ENCODE measurements at places on chromosomes 7 and 10.

- no peak for DNase-seq
Observed at GRCh38 chr7:139893999-139894398, 64.9 kb downstream of the TBXAS1 start.

DNA sequence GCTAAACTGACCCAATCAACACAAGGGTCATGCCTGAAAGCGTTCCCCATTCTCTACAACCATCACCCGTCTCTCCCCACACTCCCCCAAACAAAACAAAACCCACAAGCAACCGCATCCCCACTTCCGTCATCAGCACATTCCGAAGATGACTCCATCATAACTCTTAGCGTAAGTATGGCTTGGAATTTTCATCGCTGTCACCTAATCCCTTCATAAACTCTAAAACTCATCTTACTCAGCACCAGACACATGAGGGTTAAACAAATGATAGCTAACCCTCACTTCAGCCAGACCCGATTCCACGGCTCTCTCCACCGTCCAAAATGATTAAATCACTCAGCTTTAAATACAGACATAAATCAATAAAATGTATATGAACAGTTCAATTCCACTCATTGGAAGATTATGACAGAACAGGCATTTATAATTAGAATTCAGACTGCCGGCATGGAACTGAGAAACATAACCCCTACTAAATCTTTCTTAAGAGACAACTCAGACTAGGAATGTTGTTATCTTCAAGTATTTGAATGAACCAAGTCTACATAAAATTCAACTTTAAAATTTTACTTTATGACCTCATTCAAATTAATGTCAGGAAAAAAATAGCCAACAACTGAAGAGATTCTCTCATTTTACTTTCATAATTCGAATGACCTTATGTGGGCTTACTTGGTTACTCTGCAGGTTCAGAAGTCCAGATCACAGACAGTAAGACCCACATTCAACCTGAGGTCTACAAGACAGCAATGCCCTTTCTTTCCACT lies 215.9 kb downstream of the PARD3 start:
- no peak for DNase-seq

DNA sequence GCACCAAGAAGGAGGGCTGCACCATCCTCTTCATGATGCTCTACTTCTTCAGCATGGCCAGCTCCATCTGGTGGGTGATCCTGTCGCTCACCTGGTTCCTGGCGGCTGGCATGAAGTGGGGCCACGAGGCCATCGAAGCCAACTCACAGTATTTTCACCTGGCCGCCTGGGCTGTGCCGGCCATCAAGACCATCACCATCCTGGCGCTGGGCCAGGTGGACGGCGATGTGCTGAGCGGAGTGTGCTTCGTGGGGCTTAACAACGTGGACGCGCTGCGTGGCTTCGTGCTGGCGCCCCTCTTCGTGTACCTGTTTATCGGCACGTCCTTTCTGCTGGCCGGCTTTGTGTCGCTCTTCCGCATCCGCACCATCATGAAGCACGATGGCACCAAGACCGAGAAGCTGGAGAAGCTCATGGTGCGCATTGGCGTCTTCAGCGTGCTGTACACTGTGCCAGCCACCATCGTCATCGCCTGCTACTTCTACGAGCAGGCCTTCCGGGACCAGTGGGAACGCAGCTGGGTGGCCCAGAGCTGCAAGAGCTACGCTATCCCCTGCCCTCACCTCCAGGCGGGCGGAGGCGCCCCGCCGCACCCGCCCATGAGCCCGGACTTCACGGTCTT lies 1.9 kb downstream of the FZD1 start:
- no peak for DNase-seq

DNA sequence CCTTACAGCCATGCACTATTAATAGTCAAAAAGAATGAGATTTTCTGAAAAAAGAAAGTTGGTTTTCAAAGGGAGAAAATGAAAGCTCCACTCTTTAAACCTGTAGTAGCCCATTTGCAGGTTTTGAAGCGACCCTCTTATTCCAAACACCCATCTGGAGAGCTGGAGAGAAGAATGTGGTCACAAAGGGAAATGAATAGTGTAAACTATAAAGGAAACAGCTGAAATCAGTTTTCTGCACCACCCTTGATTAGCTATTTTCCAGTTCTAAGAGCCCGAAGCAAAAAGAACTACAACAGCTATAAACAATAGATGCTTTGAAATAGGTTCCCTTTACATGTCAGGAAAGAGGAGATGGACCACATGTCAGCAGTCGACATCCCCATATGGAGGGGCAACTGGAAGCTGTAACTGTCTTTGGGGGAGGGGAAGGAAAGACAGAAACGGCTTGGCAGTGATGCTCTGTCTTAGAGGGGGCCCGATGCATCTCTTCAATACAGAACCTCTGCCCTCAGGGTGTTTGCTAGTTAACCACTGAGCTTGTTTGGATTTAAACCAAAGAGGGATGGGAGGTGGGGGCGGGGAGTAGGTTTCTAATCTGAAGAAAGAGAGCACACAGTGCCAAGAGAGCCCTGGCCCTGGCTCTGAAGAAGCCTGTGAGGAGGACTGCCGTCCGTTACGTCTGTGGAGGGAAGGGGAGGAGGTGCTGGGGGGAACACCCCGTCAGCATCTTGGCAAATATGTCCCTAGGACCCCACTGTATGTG lies 55.3 kb downstream of the CPVL start:
- no peak for DNase-seq

DNA sequence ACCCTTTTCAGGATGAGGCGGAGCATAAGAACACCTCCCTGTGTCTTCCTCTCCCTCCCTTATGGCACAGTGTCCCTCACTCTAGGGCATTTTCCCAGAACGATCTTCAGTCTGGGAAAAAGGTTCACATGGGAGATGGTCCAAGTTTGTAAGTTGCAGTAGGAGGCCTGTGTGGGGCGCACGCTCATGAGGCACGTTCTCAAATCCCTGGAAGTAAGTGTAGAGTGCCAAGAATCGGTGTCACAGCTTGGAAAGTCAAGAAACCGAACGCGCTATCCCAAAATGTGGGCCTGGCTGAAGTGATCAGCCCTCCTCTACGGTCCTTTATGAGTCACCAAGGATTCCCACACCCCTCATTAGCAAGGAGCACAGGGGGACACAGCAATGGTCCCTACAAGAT lies 23.9 kb upstream of the SMARCD3 start:
- DNase-seq: no peak

- no peak for DNase-seq
Observed at GRCh38 chr7:10798044-10798443, 175.6 kb upstream of the PHF14 start.

GRCh38 chr7:157439149-157439548 lies 102.3 kb downstream of the DNAJB6 start:
- no peak for DNase-seq

DNA sequence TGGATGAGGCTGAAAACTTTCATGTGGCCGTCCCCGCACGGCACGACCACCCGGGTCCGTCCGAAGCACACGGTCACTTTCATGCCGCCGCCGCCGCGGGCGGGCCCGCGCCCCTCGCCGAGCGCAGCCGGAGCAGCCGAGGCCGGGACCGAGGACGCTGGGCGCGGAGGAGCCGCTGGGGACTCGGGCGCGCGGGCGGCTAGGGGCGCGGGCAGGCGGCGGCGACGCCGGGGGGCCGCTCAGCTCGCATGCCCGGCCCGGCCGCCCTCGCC lies 247 bp downstream of the PARD3 start:
- DNase-seq: no peak

DNA sequence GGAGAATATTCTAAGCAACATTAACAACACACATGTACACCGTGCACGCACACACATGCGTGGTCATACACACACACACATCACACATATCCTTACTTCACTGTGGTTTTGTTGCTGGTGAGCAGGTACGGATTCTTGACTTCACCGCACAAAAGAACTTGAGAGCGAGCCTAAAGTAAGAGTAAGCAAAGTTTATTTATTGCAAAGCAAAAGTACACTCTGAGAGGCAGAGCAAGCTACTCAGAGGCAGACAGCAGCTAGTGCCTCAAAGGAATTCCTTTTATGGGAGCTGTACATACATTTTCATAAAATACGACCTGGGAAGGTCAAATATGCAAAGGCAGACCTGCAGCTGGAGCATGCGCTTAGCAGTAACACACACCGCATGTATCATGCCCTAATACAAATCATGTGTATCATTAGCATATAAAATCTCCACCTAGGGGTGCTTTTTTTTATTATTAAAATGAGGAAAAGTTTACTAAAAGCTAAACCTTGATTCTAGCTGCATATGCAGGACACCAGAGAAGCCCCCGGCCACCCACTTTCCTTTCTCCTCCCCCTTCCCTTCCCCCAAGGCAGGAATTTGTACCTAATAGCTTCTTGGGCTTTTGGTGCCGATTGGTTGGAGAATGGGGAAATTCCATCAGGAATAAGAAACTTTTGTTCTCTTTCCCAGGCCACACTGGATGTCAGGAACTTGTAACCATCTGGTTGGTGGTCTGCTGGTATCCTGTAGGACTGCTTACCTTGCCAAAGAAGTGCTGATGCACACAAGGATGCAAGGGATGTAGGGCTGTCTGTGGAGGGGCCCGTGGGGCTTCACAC lies 16.5 kb upstream of the GPR37 start:
- DNase-seq: no peak

- DNase-seq: no peak
Observed at GRCh38 chr10:34711500-34711899, 103.6 kb downstream of the PARD3 start.

DNA sequence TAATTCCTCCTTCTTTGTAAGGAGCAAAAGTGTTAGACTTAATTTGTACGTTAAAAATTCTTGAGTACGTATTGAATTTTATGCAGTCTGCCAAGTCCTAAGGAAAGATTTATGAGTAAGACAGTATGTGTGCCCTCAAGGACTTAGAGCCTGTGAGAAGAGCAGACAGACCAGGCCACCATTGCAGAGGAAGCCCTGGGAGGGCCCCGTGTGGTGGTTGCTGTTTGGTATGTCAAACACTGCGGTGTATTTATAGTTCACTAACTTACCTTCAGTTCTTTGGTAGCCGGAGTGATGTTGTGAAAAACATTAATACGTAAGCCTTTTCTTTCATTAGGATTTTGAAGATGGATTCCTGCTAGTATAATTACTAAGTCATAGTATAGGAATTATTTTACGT lies 82.9 kb downstream of the GALNT11 start:
- DNase-seq: no peak

DNA sequence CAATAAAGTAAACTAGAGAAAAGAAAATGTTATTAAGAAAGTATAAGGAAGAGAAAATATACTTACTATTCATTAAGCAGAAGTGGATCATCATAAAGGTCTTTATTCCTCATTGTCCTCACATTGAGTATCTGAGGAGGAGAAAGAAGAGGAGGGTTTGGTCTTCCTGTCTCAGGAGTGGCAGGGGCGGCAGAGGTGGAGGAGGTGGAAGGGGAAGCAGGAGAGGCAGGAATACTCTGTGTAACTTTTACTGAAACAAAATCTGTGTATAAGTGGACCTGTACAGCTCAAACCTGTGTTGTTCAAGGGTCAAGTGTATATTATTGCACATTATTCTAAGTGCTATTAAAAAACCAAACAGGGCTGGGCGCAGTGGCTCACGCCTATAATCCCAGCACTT lies 34.2 kb upstream of the EPC1 start:
- no peak for DNase-seq

DNA sequence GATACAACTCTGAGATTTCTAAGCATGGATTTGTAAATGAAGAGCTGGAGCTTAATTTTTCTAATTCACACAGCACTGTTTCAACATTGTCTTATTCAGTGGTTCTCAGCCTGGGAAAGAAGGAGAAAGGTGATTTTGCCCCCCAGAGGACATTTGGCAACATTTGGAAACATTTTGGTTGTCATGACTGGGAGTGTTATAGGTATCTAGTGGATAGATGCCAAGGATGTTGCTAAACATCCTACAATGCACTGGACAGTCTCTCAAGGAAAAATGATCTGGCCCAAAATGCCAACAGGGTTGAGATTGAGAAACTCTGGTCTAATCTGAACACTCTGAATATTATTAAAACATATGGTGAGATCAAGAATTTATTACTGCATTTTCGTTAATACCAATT lies 3.8 kb upstream of the CAV2 start:
- no peak for DNase-seq

DNA sequence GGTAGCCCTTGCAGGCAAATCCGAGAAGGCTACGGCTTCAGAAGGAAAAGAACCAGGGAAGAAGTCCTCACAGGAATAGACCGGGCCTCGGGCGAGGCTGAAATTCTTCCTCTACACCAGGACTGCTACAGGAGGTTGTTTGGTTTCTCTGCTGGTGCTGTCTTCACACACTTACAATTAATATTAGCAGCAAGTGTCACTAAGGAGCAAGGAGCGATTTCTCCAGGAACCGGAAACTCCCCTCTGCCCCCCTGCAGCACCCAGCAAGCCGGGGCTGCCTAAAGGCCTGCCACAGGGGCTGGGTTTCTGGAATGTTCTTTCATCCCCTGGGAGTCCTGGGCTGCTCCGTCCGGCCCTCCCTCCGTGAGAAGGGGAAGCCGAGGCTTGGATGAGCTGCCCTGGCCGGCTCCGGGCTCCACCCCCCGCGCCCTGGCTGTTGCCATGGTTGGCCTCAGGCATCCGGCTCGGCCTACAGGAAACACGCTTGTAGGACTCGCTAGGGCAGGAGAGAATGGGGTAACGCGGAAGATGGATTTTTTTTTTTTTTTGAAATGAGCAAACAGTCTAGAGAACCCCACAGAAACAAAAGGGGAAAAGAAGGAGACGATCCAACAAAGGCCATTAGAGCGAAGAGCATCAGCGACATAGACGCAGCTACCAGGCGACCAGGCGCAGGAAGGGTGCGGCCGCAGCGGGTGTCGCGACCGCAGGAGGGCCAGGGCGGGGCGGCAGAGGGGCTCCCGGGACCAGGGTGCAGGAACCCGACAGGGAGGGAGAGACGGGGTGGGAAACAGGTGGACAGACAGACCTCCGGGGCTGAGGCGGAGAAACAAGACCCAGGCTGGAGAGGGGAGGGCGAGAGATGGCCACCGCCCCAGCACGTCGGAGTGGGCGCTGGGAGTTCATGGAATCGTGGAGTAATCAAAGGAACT lies 33.0 kb downstream of the EN2 start:
- no peak for DNase-seq

DNA sequence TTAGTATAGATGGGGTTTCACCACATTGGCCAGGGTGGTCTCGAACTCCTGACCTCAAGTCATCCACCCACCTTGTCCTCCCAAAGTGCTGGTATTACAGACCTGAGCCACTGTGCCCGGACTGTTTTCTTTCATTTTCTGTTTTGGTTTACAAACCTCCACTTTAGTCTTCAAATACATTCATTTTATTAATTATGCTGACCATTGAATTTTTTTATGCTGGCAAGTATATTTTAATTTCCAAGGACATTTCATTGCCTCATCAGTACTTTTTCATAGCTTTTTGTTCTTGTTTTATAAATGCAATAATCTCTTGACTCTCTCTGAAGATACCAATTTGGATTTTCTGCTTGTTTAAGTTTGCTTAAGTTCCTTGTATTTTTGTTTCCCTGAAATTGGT lies 170.5 kb downstream of the CACNB2 start:
- no peak for DNase-seq
